A673 (cell line): ENCODE measurements at places on chromosomes 4 and X. TPM values are rescaled to one million over a fixed set of nuclear protein-coding genes. Genes with fewer than 3 reads are reported as not detected.

DNA sequence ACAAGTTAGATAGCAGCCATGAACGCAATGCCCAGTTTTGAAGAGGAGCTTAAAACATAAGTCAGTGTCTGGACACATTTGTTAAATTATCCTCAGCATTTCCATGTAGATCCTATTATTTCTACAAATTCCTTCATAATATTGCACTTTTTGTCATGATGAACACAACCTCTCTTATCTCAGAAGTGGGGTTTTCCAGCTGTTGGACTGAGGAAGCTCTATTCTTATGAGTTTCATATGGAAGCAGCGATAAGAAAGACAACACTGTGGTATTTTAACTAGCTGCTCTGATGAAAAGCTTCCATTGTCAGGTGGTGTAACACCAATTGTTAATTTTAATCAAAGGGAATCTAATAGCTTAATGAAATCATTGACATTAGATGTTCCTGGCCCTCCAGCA is 308.7 kb downstream of the GBA3 start:
- no peaks in the 10 kb centered on the region for H3K4me1 ChIP-seq
- no peaks in the 10 kb centered on the region for H3K27me3 ChIP-seq
- no peak overlapping the region for H3K27ac ChIP-seq
- no peak for DNase-seq

GRCh38 chr4:26257850-26258249 is 63.0 kb upstream of the RBPJ start:
- DNase-seq = no peak
- H3K4me1 ChIP-seq = no peaks in the 10 kb centered on the region
- H3K36me3 ChIP-seq = no peaks in the 10 kb centered on the region
- no peak overlapping the region for H3K27ac ChIP-seq
- peaks cover 9% of the 10 kb centered on the region for H3K27me3 ChIP-seq

Gene PPA2
- total RNA-seq = 136 and 144 TPM in 2 replicates

DNA sequence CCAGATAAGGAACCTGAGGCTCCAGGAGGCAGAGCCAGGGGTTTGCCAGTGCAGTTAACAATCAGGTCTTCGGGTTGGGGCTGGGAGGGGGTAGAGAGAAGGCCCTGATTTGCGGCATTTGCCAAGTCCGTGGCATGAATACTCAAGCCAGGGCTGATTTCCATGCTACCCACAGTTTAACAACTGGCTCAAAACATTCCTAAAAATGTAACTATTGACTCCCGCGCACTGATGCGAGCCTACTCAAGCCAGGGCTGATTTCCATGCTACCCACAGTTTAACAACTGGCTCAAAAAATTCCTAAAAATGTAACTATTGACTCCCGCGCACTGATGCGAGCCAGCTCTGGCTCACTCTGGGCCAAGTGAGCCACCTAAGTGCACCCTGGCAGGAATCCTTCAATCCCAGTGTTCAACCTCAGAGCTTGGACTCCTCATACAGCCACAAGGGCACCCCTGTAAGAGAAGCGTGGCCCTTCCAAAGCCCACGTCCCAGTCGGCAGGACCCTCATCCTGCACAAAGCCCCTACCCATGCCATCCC is 75.6 kb downstream of the PPP2R2C start:
- H3K4me1 ChIP-seq = no peaks in the 10 kb centered on the region
- no peak overlapping the region for H3K27ac ChIP-seq
- H3K4me3 ChIP-seq = no peak overlapping the region
- DNase-seq = no peak
- no peaks in the 10 kb centered on the region for H3K36me3 ChIP-seq

DNA sequence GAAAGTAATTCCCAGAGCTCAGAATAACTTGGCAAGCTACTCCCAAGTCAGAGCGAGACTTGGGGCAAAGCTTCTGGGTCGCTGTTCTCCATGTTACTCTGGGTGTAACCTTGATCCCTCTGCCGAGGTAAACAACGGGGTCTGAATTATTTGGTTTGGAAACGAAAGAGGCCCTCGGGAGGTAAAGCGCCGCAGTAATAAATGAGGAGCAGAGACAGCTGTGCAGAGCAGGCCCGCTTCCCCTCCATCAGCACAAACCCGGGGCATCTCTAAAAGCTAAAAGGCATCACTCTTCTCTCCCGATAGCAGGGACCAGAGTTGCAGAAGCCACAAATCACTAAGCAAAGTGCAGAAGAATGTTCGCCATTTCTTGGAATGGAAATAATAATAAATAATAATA is 561.5 kb downstream of the BCOR start:
- no peaks in the 10 kb centered on the region for H3K4me1 ChIP-seq
- no peaks in the 10 kb centered on the region for H3K36me3 ChIP-seq
- no peak for DNase-seq
- H3K27ac ChIP-seq = no peak overlapping the region
